Umbilical cord (tissue), 2 donors: ENCODE measurements at places on chromosomes 6 and 20.

GRCh38 chr6:18263418-18264218, 712 bp downstream of the DEK start:
- peak; percentile 40 for DNase-seq

- DNase-seq, result peak; percentile 65
Measured at GRCh38 chr20:36173451-36173933, 19.0 kb downstream of the EPB41L1 start.

DNA sequence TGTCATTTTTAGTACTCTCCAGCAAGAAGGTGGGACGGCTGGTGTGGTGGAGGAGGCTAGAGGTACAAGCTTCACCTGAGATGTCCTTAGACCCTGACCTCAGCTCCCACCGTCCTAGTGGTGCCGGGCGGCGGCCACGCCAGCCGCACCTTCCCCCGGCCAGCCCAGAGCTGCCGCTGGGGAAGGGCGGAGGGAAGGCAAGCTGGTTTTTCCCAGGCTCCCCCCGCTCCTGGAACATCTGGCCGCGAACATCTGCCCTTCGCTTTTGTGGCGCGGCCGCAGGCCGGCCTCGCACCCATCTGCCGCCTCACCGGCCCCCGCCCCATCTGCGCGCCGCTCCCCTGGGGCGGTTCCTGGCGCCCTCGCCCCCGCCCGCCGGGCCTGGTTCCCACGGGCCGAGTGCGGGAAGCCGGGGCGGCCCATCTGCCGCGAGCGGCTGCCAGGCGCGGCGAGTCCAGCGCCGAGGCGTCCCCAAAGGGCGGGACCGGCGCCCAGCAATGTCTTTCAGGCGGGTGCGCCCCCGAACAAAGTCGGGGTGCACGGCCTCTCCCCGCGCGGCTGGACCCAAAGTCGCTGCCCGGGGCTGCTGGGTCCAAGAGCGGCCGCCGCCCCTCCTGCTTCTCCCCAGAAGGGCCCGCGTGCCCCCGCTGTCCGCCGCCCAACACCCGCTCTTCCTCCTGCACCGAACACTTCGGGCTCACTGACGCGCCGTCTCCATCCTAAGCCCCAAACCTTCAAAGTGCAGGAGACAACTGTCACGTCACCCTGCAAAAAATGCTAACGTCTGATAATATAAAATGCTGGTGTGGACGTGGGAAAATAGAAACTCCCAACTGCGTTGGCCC, 17.3 kb upstream of the ID1 start:
- DNase-seq, result peak; percentile 55

DNA sequence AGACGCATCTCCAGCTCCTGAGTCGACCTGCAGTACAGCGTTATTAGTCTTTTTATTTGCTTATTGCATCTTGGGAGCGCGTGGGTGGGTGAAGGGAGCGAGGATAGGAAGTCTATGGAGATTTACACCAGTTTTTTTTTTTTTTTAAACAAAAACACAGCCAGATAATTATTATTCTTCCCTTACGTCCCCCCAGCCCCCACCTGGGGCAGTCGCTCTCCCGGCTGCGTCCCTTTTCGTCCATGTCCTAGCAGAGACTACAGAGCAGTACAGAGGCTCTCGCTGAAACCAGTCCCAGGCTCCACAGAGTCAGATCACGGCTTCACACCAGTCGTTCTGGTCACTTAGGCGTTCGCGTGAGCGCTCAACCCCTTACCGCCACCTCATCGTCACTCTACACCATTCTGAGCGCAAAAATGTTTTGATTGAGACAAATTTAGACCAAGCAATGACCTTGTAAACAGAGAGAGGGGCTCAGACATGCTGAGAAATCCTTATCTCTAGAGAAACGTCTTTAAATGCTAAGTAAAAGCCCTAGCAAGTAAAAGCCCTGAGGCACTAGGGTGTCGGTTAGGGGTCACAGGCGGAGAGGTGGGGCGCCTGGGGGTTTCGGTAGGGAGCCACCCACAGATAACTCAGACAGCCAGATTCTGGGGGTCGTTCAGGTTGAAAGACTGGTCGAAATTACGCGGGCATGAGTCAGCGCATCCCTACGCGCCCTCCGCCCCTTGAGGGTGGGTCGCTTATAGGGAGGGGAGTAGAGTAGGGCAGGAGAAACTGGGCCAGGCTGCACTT, 975 bp upstream of the PPT2 start:
- DNase-seq, result peak; percentile 71

DNA sequence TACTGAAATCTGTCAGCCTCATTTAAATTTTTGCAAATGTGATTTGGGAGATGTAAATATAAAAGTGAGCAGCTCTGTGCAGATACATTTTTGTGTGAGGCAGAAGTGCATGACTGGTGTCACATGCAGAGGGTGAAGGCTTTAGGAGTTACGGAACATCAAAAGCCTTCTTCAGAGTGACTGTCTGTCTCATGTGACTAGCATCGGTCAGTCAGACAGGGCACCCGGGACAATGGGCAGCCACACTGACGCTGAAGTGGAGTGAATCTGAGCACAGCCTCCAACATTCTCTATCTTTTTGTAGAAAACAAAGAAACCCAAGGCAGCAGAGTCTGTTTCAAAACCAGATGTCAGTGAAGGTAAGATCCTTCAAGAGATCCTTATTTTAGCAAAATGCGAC, 7.9 kb upstream of the FAM209A start:
- no peak for DNase-seq

DNA sequence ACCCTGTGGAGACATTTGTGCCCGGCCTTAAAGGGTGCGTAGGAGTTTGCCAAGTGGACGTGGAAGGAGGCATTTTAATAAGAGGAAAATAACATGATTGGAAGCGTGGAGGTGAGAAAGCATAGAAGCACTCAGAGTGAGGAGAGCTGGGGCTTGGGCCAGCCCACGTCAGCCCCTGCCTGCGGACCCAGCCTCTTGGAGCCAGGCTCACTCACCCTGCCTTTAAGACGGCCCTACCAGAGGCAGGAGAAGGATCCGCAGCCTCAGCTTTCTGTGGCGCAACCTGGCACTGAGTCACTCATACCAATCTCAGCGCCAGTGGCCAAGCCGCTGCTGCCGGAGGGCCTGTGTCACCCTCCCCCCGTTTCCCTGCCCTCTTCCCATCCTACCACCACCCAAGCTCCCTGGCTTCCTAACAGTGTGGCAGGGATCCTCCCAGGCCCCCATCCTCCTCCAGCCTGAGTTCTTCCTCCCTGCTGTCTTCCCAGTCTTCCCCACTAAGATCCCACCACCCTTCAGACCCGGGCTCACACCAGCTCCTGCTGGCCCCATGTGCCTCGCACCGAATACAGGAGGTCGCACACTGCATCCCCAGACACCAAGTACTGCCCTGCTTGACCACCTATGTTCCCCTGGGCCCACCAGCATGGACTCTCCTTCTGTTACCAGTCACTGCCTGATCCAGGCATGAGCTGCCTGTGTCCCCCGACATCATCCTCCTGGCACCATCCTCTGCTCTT, 285.2 kb downstream of the UST start:
- DNase-seq, result no peak
